Stromal cell of bone marrow (primary cell): ENCODE measurements at places on chromosomes 7 and 10.

- no peak for DNase-seq
Observed at GRCh38 chr7:23490357-23491135, 20.3 kb upstream of the IGF2BP3 start.

DNA sequence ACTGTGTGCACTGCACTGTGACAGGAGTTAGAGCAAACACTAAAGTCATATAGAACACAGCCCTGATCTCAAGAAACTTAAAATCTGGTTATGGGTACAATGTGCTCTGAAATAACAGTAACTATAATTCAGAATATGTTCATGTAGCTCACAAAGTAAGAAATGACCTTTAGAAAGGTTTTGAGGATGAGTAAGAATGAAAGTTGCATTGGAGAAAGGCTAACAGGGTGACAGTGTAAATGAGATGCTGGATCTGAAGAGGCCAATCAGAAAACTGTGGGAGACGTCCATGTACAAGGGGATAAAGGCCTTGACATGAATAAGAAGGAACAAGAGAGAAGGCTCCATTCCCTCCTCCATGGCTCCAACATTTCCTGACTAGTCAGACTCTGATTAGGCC lies 124.7 kb downstream of the GRM3 start:
- DNase-seq: no peak

GRCh38 chr7:69204943-69205342 lies 393.3 kb upstream of the AUTS2 start:
- DNase-seq: peak; percentile 46

DNA sequence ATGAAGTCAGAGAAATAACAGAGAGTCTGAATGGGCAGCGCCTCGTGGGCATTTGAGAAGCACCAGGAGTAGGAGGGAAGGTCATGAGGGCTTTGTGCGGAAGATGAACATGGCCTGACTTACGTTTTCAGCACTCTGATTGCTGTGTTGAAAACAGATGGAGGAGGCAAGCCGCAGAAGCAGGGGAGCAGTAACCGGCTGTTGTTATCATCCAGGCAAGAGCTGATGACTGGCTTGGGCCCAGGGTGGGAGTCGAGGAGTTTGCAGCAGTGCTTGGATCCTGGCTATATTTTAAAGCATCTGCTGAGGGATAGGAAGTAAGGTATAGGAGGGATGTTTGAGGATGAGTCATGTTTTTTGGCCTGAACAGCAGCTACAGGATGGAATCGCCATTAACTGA lies 12.7 kb upstream of the PDLIM1 start:
- no peak for DNase-seq

- peak; percentile 68 for DNase-seq
Observed at GRCh38 chr10:102729029-102730026, 14.4 kb upstream of the WBP1L start.

- no peak for DNase-seq
Observed at GRCh38 chr7:79828866-79829265, 305.8 kb upstream of the GNAI1 start.

DNA sequence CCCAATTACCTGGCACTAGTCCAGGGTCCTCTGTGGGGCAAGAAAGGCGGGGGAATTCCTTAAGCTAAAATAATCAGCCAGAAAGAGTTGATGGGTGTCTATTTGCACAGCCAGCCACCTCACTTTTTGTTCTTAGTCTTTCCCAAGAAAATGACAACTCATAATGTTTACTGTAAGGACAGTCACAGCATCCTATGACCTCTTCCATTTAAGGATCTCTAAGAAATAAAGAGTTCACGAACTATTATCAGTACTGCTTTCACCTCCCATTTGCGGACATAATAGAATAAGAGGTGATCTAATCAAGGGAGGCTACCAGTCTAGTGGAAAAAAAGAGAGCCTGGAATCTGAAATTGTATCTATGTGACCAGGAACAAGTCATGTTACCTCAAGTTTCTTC lies 72.4 kb upstream of the LRRC17 start:
- DNase-seq: no peak

DNA sequence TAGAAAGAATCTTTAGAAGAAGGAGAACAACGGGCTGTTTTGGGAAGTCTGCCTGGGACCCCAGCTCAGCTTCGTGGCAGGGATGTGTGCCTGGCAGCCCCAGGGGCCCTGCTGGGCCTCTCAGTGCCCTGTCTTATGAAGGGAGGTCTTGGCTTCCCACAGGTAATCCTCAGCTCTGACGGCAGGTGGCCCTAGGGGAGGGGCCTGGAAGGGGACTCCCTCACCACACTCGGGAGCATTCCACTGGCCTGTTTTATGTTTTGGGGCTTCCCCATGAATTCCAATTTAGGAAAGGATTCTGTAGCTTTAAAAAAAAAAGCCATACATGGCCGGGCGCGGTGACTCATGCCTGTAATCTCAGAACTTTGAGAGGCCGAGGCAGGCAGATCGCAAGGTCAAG lies 3.0 kb upstream of the DMBT1 start:
- DNase-seq: no peak

DNA sequence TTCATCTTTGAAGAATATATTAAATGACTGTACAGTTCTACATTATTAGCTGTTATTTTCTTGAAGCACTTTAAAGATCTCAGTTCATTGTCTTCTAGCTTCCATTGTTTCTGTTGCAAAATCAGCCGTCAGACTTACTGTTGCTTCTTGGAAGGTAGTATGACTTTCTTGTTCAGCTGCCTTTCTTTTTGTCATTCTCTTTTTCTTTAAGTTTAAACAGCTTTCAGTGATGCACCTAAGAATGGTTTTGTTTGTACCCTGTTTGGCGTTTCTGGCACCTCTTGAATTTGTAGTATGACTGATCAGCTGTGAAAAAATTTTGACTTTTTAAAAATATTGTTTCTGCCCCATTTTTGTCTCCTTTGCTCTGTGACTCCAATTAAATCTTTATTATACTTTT lies 9.3 kb downstream of the MKLN1 start:
- no peak for DNase-seq

DNA sequence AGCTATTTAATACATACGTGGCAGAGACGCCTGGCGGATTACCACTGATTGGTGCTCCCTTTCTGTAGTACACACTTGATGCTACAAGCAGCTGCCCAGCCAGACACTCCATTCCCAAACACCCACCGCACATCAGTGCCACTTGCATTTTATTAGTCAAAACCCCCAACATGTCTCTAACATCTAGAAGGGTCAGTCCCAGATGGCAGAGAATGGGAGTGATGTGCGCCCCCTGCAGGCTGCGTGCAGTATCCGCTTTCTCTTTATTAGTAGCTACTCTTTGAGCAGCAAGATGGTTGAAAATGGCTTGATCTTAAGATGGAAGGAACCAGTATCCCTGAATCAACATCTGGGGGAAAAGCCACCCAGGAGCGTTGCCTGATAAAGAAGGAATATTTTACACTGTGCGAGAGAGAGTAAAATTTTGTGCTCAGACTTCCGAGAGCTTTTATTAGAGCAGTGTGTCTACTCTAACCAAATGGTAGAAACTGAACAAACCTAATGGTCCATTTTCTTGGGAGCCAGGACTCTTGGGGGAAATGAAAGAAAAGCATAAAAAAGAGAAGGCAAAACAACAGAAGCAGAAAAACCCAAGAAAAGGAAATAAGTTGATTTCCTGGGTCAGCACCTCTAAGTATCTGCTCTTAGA lies 78.3 kb downstream of the ST8SIA6 start:
- DNase-seq: no peak

GRCh38 chr7:31263338-31263737 lies 77.2 kb downstream of the NEUROD6 start:
- DNase-seq: no peak

DNA sequence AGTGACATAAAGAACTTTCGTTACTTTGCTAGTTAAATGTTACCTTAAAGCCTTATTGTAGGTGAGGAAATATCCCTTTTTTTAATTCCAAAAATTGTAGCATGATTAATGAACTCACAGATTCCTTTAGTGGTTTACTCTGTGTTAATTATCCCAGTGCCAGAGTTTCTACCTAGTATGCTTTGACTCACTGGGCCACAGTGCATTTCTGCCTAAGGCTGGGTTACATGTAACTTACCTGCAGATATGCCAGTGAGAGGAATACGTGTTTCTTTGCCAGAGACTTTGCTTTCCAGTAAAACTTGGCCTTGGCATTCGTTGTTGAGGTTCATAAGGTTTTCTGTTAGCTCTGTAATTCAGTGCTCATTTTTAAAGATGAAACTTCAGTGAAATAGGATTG lies 380.8 kb upstream of the LRGUK start:
- DNase-seq: no peak

- DNase-seq: no peak
Observed at GRCh38 chr10:88534072-88534665, 48.9 kb downstream of the RNLS start.

DNA sequence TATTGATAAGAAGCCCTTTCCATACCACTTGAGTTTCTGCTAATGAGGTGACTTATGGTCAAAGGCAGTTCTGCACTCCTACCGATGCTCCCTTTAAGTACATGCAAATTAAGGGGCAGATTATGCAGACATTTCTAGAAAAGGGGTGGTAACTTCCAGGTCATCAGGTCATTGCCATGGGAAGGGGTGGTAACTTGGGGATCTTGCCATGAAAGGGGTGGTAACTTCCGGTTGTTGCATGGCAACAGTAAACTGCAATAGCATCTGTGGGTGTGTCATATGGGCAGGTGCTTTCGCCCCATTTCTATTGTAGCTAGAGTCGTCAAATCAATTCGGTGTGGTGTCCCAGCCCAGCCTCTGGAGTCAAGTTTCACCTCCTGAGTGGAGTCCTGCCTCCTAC lies 150.9 kb downstream of the UBE2H start:
- no peak for DNase-seq

- DNase-seq: no peak
Observed at GRCh38 chr10:117135480-117136140, 2.5 kb downstream of the VAX1 start.

DNA sequence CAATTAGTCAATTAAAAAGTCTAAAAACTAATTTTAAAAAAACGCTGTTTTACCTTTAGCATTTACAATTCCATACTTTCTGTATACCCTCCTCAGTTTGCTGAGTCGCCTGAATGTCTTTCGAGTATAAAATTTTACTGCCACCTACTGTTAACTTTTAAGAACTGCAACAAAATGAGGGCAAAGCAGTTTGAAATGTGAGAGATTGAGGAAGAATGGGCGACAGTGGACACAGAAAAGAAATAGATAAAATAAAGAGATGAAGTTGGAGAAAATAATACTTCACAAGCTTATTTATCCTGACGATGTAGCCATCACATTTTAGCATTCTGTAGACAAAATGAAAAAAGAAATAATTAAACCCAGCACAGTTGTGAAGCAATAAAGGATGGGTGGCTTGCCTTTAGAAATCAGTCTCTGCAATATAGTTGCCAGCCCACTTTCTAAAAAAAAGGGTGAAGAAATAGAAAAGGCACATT lies 110.8 kb upstream of the PTN start:
- DNase-seq: peak; percentile 30

DNA sequence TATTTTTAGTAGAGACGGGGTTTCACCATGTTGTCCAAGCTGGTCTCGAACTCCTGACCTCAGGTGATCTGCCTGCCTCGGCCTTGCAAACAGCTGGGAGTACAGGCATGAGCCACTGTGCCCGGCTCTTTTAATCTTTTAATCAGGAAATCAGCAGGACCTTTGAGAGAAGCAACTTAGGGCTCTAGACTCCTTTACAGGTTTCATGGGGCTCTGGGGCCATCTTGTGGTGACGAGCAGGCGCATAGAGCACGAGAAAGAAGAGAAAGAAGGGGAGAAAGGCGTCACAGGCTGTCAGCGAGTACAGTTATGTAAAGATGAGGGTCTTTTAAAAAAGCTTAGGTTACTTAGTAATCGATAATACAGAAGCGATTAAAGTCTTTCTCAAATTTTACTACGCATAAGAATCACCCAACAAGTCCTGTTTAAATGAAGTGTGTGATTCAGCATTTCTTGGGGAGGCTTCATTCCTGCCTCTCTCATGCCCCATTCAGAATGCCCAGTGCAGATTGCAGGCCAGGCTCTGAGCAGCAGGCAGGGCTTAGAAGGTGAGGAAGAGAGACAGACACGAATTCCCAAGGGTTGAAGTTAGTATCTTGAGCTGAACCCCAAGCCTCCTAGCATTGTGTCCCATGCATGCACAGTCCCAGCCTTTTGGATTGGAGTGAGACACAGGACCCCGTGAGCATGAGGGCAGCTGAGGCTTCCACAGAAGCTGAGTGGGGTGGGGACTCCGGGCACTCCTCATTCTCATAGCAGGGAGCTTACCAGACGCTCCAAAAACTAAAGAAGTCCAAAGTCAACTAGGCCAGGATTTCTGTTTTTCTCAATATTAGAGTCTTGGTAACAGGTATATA lies 23.6 kb upstream of the PFKP start:
- peak; percentile 63 for DNase-seq

DNA sequence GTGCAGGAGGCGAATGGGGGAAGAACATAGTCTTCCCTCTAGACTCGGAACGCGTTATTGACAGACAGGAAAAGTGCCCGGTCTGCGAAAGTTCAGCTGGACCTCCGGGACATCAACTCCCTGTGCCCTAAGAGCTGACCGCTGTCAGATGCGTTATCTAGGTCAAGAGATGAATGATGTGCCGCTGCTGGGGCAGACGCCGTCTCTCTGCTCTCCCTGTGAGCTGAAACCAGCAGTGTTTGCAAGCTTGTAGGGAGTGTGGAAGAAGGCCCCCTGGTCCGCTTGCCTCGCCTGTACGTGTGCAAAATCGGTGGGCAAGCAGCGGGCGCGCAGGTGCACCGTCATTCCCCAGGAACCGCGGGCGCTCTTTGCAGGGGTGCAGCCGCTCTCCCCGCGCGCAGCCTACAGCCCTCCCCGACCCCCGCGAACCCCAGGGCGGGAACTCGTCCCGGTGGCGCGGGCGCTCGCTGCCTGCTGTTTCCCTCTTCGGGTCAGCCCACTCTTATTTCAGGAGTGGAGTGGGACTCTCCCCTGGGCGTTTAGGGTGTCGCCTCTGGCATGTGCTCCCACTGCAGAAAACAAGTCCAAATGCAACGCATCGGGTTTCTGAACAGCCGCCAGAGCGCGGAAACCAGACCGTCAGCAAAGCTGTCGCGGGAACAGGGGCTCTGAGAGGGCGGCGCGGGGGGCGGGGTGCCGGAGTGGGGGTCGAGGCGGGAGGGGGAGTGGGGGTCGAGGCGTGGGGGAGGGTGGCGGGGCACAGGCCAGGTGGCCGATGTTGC lies 1.8 kb upstream of the PFKFB3 start:
- no peak for DNase-seq

GRCh38 chr7:1993031-1993695 lies 239.6 kb downstream of the MAD1L1 start:
- DNase-seq: no peak

GRCh38 chr7:112058686-112059085 lies 147.5 kb downstream of the DOCK4 start:
- no peak for DNase-seq

DNA sequence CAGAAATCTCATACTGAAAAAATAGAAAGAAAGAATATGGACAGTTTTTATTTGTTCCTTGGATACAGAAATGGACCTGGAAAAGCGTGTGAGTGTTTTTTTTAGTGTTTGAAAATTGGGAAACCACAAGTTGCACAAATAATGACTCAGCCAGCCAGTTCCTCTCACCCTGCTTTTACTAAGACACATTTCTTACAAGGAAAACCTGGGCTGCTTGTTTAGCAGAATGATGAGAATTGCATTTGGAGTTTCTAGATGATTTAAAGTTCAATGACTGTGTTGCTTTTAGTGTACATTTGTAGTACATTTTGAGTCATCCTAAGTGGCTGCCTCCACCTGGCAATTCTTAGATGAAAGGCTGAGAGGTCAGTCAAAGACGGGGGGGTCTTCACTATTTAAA lies 218.7 kb downstream of the ABCA13 start:
- DNase-seq: peak; percentile 48

GRCh38 chr7:51026341-51026740 lies 243.6 kb upstream of the GRB10 start:
- no peak for DNase-seq
